ENCODE measurements at places on chromosomes 2 and 18.
A peak's percentile ranks its signal among the peaks of the same experiment; 100 is the strongest.

DNA sequence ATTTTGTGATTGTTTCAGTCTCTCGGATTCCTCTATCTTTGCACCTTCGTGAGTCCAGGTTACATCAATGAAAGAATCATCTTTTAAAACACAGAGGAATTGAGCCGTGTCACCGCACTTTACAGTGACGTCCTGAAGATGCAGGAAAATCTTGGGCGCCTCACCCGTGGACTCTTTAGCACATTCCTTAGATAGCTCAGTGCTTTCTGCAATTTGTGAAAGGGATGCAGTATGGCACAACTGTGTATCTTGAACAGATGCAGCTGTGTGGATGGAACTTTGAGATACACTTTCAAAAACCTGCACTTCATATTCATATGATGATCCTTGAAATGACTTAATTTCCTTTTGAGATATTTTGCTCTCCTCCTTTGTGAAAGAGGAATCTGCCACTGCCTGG lies 50.9 kb downstream of the TTN start:
- DNase-seq, result no peak

GRCh38 chr2:66794070-66794469 lies 359.1 kb downstream of the MEIS1 start:
- no peak for DNase-seq

- DNase-seq, result no peak
Measured at GRCh38 chr2:54212456-54212855, 43.6 kb downstream of the TSPYL6 start.

DNA sequence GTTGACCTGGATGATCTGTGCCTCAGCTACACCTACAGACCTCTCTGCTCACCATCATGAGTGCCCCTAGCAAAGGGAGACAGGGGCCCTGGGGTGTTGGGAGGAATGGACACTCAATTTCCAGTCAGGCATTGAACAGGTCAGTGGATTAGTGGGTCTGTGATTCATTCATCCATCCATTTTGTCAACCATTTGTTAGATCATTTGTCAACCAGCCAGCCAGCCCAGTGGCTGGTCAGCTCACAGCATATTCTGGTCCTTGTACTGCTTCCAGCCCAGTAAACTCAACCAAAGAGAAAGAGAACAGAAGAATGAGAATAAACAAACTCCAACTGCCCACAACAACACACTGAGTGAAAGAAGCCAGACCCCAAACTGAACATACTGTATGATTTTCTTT lies 4.6 kb upstream of the KLF11 start:
- no peak for DNase-seq

DNA sequence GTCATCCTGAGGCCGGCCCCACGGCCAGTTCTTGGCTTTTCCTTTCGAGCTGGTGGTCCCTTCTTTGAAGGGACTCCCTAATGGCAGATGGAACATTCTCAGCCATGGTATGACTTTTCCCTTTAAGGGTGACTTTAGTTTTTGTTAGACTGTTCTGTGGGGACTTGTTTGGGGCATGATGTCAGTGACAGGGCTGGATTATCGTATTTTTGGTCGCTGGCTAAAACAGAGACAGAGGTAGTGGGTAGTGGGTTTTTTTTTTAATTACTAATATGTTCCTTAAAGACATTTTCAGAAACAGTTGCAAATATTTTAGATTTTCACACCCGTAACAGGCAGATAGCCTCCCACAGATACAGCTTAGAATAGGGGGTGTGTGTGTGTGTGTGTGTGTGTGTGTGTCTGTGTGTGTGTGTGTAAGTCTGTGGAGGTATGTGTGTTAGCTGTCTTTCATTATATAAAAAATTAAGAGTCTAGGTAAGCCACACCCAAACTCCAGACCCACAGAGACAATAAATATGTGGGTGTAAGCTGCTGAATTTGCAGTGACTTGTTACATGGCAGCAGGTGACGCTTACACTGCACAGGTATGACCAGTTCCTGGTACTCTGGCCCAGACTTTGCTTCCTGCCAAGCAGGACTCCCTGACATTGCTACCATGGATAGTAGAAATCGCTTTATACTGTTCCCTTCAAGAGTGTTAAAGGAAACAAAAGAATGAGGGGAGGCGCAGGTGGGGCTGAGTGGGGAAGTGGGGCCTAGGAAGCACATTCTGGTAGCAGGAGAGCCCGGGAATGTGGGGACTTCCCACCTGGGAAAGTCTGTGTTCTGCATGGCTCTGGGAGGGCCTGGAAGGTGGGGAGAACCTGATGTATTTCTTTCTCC lies 20.9 kb downstream of the NCK2 start:
- DNase-seq, result no peak

- DNase-seq, result no peak
Measured at GRCh38 chr2:80969900-80970299, 665.3 kb upstream of the LRRTM1 start.

DNA sequence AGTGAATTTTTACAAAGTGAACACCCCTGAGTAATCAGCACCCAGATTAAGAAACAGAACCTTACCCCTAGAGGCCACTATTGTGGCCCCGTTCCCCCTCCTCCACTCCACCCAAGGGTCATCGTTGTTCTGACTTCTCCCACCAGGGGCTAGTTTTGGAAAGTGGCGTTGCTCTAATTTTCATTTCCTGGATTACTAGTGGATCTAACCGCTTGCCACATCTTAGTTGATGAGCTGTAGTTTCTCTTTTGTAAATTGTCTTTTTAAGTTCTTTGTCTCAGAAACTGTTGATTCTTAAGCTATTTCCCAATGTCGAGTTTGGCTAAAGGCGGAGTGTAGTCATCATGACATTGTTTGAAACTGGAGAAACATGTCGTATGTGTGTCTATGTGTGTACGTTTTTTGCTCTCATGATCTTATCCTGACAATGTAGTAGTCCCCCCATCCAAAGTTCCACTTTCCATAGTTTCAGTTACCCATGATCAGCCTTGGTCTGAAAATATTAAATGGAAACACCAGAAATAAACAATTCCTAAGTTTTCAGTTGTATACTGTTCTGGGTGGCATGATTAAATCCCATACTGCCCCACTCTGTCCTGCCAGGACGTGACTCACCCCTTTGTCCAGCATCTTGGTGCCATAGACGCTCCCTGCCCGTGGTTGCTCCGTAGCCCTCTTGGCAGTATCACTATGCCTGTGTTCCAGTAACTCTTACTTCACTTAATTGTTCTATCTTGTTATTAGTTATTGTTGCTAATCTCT lies 71.0 kb upstream of the SP3 start:
- DNase-seq, result no peak

DNA sequence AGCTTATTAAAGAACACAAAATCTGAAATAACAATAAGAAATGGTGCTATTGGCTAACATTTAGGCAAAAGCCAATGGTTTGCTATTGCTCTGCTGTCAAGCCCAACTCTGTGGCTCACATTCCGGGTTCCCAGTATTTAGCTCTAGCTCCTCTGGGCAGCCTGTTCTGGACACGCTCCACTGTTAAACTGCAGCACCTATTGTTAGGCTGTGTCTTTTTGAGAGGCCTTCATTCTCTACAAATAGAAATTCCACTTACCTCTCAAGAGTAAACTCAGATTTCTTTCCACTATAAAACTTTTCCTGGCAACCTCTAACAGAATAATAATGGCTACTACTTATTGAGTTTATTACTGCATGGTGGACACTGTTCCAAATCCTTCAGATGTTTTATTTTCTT lies 3.7 kb upstream of the KLHL14 start:
- no peak for DNase-seq

DNA sequence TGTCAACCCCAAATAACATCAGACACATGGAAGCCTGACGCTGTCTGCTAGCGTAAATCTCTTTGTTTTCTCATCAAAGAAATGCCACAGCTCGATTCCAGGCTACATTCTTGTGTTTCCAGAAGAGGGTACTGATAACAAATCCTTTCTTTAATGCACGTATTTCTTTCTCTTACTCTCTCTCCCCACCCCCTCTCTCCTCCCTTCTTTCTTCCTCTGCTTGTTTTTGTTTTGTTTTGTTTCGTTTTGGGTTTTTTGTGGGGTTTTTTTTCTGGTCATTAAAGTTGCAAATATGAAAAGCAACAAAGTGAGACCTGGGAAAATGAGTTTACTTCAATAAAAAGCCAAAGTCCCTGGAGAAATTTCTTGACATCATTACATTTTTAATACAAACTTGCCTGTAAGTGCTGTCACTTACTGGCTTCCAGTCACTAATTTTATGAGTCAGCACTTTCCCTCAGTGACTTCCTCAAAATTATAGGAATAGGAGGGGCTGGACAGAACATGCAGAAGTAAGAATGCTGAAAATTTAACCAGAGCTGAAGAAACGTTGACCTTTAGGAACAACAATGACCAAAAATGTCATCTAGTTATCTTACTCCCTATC lies 106.7 kb upstream of the NABP1 start:
- no peak for DNase-seq

DNA sequence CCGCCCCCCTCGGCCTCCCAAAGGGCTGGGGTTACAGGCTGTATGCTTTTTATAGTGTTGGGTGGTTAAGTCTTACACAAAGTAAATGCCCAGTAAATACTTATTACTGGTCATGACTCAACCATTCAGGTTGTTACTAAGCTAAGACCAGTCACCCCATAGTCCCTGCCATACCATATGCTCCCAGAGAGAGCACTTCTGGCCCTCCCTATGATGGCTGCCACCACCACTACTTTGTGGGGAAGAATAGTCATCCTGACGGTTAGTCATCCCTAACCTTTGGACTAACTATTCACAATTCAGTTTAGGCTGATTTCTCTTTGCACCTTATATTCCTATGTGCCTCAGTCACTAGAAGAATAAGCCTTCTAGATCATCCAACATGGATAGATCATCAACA lies 42.0 kb upstream of the MSH2 start:
- no peak for DNase-seq

GRCh38 chr2:230996661-230997060 lies 740 bp downstream of the SPATA3 start:
- no peak for DNase-seq

GRCh38 chr2:111617299-111618225 lies 266.4 kb downstream of the ANAPC1 start:
- DNase-seq, result no peak

- peak; percentile 80 for DNase-seq
Measured at GRCh38 chr18:26089293-26090129, 902 bp downstream of the SS18 start.

DNA sequence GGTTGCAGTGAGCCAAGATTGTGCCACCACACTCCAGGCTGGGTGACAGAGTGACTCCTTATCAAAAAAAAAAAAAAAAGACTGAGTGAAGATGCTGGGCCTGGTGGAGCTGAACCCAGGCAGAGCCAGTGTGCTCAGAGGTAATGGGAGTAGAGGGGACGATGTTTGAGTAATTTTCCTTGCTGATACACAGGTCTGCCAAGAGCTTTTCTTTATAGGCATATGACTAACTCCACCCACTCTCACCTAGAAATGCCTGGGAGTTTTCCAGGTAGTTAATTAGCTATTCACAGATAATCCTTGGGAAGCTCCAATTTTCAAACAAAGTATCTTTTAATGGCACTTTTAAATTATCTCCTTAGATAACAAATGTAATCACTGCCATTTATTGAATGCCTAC lies 33.4 kb upstream of the ACSL3 start:
- DNase-seq, result no peak

- no peak for DNase-seq
Measured at GRCh38 chr2:30031184-30031583, 109.8 kb upstream of the ALK start.

DNA sequence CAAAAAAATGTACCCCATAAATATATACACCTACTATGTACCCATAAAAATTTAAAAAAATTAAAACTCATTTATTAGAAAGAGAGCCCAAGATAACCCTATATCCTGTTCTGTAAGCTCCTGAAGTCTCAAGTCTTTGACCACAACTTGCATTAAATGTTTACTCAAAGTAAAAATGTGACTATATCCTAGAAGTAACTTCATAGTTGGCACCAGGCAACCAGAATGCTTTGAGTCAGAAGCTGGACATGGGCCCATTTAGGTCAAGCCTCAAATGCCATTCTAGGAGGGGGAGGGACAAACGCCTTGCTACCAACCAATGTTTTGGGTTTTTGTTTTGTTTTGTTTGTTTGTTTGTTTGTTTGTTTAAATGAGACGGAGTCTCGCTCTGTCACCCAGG lies 9.3 kb upstream of the TBC1D8 start:
- no peak for DNase-seq

GRCh38 chr2:150141226-150142001 lies 346.1 kb downstream of the RND3 start:
- no peak for DNase-seq

DNA sequence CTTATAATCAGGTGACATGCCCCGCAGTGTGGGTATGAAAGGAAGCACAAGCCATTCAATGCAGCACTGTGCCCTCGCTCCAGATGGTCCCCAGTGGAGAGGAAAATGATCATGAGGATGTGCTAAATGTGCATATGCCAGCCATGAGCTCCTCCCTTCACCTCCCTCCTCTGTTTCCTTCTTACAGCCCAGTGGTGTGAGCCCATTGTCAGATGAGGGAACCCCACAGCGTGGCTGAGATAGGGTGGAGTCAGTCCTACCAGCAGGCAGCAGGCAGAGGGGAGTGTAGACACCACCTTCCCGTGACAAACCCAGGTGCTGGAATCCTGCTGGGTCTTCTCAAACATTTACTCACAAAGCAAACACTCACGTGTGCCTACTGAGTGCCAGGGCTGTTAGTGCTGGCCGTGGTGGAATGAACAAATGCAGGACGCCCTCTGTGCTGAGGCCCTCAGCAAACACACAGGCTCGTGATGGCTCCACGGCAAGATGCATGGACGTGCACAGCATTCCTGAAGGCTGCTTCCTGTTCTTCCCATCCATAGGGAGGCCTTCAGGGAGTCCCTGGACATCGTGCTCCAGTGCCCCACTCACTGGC lies 181.7 kb upstream of the TPO start:
- no peak for DNase-seq

DNA sequence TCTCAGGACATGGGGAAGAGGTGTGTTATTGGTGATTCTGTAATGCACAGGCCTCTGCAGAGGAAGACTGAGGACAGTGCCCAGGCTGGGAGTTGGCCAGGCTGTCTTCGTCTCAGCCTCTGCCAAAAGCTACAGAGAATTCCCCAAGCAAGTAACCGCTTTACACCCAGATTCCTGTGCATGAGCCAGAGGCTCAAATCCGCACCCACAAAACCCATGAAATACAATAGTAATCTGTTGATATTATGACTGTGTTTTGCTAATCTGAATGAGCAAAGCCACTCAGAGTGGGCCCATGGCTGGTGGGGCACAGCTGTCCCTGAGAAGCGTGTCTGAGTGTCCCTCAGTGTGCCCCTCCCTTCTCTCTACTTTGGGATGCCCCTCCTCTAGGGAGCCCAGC lies 149.5 kb upstream of the PXDN start:
- no peak for DNase-seq

GRCh38 chr18:24000613-24001490 lies 13.7 kb upstream of the TTC39C start:
- DNase-seq, result no peak

DNA sequence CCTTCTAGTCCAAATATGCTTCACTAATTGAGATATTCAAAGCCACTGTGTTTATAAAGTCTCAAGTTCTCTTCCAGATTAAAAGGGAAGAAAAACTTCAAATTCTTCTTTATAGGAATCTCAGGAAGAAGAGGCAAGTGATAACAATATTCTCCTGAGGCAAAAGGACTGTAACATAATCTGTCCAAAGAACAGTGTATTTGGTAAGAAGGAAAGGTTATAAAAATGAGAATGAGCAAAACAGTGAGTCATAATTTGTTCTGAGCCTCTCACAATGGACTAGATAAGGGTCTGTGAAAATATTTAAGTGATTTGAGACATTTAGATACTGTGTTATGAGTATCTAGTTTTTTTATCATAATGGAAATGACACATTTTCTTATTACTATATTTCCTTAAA lies 44.3 kb downstream of the SNRPD1 start:
- DNase-seq, result no peak

GRCh38 chr2:74772046-74772445 lies 61.9 kb upstream of the HK2 start:
- no peak for DNase-seq

- no peak for DNase-seq
Measured at GRCh38 chr18:61949946-61950345, 57.1 kb upstream of the RNF152 start.

All from ecto neural progenitor cell (in vitro differentiated cells).